ENCODE measurements at places on chromosomes 2 and 18. TPM values are rescaled to one million over a fixed set of nuclear protein-coding genes. Genes with fewer than 3 reads are reported as not detected.

DNA sequence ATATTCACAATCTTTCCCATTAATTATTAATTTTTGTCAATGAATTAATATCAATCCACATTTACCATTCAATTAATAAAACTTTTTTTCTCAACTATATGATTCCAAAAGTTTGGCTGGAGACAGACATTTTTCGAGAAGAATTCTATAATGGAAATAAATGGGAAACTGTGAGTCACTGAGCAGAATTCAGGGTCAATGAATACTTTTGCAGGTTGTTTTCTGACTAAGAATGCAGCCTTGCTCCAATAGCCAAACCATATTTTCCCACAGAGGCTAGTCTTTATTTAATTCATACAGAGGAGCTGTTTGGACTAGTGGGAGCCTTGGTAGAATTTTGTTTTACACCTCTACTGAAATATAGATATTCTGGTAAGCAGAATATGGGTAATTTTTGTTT lies 82.3 kb downstream of the ARHGAP28 start:
- no peak overlapping the region for H3K27ac ChIP-seq
- H3K4me3 ChIP-seq: no peak overlapping the region
- H3K4me1 ChIP-seq: no peaks in the 10 kb centered on the region
- no peaks in the 10 kb centered on the region for H3K27me3 ChIP-seq
- no peaks in the 10 kb centered on the region for H3K36me3 ChIP-seq

- H3K27ac ChIP-seq: no peak overlapping the region
- H3K36me3 ChIP-seq: no peaks in the 10 kb centered on the region
- H3K27me3 ChIP-seq: no peaks in the 10 kb centered on the region
- no peaks in the 10 kb centered on the region for H3K4me1 ChIP-seq
- no peak for DNase-seq
- H3K4me3 ChIP-seq: no peak overlapping the region
Observed at GRCh38 chr2:101692766-101693165, 4.7 kb upstream of the MAP4K4 start.

- no peaks in the 10 kb centered on the region for H3K27me3 ChIP-seq
- no peak overlapping the region for H3K4me3 ChIP-seq
- no peaks in the 10 kb centered on the region for H3K36me3 ChIP-seq
Observed at GRCh38 chr18:26703170-26703930, 155.0 kb upstream of the KCTD1 start.

DNA sequence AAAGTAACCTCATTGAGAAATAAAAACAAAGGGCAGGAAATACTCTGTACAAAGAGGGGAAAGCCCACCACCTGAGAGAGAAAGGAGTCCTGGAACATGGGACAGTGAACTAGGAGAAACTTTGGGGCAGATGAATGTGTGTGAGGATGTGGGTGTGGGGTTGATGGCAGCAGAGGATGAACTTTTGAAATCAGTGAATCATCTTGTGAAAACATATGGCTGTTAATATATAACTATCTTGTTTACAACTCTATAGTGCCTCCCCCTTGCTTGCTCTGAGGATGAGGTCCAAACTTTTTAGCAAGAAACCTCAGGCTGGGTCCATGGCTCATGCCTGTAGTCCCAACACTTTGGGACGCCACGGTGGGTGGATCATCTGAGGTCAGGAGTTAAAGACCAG lies 171.8 kb upstream of the LHCGR start:
- H3K27me3 ChIP-seq: no peaks in the 10 kb centered on the region
- no peaks in the 10 kb centered on the region for H3K4me1 ChIP-seq
- H3K36me3 ChIP-seq: no peaks in the 10 kb centered on the region

DNA sequence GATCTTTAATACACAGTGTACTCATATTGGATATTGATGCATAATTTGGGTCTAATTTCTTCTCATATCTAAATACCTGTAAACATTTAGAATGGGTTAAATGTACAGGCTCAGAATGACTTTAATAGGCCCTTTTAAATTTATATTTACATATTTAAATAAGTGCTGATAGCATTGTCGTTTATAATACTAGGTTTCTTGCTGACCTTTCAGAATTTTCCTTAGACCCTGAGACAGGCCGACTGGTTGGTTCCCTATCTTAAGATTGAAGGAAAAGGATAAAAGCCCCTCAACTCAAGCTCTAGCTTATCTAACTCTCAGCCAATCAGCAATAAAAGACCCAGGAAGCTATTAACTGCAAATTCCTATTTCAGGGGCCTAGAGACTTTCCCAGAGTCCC lies 67.8 kb upstream of the HNMT start:
- no peak overlapping the region for H3K4me3 ChIP-seq
- no peaks in the 10 kb centered on the region for H3K27me3 ChIP-seq
- no peak overlapping the region for H3K27ac ChIP-seq

DNA sequence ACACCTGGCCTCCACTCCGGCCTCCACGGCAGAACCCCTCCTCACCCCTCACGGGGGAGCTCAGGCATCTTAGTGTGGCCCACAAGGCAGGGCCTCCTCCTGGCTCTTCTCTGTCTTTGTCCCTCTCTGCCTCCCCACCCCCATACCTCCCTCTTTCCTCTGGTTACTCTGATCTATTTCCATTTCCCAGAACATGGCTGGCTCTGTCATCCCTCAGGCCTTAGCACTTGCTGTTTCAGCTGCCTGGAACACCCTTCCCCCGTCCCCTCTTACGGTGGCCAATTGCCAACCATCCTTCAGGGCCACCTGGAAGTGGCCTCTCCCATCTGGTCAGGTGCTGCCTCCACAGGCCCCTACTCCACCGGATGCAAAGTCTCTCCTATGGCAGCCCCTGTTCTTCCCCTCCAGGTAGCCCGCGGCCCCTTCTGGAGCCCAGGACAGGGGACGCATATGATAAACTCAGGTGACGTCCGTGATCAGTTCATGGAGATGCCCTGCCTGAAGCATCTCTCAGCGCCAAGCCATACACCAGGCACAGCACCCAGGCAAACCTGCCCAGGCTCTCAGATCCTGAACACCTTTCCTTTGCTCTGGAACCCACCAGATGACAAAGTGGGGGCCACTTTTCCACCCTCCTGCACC lies 3.6 kb upstream of the ECEL1 start:
- DNase-seq: no peak
- H3K4me1 ChIP-seq: peaks cover 13% of the 10 kb centered on the region
- H3K36me3 ChIP-seq: no peaks in the 10 kb centered on the region
- H3K4me3 ChIP-seq: no peak overlapping the region
- H3K27me3 ChIP-seq: peaks cover 7% of the 10 kb centered on the region

GRCh38 chr2:189679226-189679625 lies 4.8 kb downstream of the ANKAR start:
- DNase-seq: no peak
- H3K27me3 ChIP-seq: no peaks in the 10 kb centered on the region

DNA sequence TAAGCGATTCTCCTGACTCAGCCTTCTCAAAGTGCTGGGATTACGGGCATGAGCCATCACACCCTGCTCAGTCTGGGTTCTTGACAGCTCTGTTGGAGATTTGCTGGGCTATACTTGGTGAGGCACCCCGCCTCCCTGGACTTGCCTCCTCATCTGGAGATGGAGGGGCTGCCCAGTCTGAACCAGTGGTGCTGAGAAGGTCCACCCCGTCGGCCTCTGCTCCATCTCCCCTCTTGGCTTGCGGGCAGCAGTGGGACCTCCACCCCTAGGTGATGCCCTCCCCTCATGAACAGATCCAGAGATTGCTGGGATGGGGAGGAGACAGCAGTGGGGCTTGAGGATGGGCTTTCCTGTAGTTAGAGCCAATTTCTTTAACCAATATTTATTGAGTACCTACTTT lies 120.9 kb downstream of the CLIP4 start:
- no peaks in the 10 kb centered on the region for H3K36me3 ChIP-seq
- H3K27ac ChIP-seq: no peak overlapping the region
- DNase-seq: no peak

GRCh38 chr2:3066831-3067230 lies 310.8 kb downstream of the EIPR1 start:
- no peak overlapping the region for H3K4me3 ChIP-seq
- no peaks in the 10 kb centered on the region for H3K4me1 ChIP-seq
- no peaks in the 10 kb centered on the region for H3K36me3 ChIP-seq

- no peak for DNase-seq
- no peaks in the 10 kb centered on the region for H3K36me3 ChIP-seq
- no peaks in the 10 kb centered on the region for H3K4me1 ChIP-seq
- no peak overlapping the region for H3K4me3 ChIP-seq
Observed at GRCh38 chr2:48651158-48651790, 33.6 kb downstream of the GTF2A1L start.

GRCh38 chr2:18346344-18346743 lies 214.1 kb downstream of the RDH14 start:
- no peaks in the 10 kb centered on the region for H3K36me3 ChIP-seq
- H3K4me3 ChIP-seq: no peak overlapping the region
- H3K27ac ChIP-seq: no peak overlapping the region
- no peaks in the 10 kb centered on the region for H3K27me3 ChIP-seq
- peaks cover 6% of the 10 kb centered on the region for H3K4me1 ChIP-seq
- peak; percentile 54 for DNase-seq

GRCh38 chr18:42872838-42873237 lies 242.6 kb downstream of the RIT2 start:
- H3K27me3 ChIP-seq: no peaks in the 10 kb centered on the region
- H3K4me1 ChIP-seq: no peaks in the 10 kb centered on the region
- H3K36me3 ChIP-seq: no peaks in the 10 kb centered on the region

The FOXI3 gene
- not detected for total RNA-seq

The ICOS gene
- 1.2 TPM for total RNA-seq

The CPLX4 gene
- total RNA-seq: not detected

The EFEMP1 gene
- total RNA-seq: 485 TPM

The SEPTIN10 gene
- total RNA-seq: 99.3 TPM

The ERBB4 gene
- total RNA-seq: 19.2 TPM

The SP140 gene
- 0.78 TPM for total RNA-seq

The CYP27A1 gene
- 19.2 TPM for total RNA-seq

The PDCL3 gene
- 11.9 TPM for total RNA-seq

The CDH20 gene
- total RNA-seq: 0.89 TPM
